ENCODE measurements at places on chromosomes 2 and 18.

DNA sequence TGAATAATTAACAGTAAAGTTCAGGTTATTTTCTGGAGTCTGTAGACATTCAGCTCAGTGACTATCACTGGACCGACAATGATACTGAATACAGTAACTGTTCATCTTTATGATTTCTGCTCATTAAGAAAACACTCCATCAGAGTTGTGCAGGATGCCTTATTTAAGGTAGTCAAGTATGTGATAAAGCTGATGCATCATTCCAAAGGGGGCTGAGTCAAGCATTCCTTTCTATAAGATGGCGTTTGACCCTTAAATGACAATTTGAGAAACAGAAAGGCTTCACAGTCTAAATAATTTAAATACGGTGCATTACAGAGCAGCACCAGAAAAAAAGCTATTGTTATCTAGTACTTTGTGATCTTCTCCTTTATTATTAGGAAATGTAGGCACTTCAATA lies 131.1 kb downstream of the CDH2 start:
- no peak for DNase-seq

GRCh38 chr2:232911712-232912277 lies 41.7 kb downstream of the SNORC start:
- no peak for DNase-seq

DNA sequence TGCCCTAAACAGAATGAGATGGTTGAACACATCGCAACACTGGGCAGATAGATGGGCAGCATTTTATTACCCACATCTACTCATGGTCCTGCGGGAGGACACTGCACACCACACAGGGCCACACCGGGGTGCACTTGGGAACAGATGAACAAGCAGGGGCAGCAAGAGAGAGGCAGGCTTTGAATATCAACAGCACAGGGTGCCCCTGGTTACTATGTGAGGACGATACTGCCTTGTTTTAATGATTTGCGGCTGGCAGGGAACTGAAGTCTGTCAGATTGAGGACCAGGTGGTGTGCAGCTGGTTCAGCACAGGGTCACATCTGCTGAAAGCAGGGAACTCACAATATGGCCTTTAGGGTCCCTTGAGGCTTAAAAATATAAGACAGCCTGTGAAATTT lies 195.7 kb downstream of the PIEZO2 start:
- no peak for DNase-seq

DNA sequence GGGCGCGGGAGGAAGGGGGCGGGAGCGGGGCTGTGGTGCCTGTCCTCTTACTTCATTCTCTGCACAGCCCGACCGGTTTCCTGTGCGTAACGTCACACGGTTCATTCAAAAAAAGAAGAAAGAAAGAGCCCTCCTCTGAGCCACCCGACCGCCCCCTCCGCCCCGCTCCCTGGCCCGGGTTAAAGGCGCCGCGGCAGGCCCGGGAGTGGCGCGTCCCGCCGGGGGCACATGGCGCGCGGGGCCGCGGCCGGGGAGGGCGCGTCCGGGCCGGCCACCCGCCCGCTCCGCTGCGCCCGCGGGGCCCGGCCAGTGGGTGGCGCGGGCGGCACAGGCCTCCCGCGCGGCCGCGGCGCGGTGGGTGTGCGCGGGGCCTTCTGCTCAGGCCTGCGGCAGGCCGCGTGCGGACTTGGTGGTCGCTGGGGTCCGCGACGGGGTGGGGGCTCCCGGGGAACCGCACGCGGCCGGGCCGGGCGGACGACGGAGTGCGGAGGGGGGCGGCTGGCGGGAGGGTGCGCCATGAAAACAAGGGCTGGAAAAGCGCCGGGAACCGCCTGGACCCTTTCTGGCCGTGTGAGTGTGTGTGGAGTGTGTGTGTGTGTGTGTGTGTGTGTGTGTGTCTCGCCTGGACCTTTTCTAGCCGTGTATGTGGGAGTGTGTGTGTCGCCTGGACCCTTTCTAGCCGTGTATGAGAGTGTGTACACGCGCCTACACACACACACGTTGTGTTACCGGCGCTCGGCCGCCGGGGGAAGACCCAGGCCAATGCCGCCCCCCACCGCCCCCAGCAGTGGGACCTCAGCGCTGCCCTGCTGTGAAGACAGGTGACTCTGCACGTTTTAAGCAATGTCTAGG lies 780 bp upstream of the BCL2 start:
- peak; percentile 81 for DNase-seq

GRCh38 chr2:6986912-6987361 lies 69.7 kb downstream of the RNF144A start:
- DNase-seq, result no peak

DNA sequence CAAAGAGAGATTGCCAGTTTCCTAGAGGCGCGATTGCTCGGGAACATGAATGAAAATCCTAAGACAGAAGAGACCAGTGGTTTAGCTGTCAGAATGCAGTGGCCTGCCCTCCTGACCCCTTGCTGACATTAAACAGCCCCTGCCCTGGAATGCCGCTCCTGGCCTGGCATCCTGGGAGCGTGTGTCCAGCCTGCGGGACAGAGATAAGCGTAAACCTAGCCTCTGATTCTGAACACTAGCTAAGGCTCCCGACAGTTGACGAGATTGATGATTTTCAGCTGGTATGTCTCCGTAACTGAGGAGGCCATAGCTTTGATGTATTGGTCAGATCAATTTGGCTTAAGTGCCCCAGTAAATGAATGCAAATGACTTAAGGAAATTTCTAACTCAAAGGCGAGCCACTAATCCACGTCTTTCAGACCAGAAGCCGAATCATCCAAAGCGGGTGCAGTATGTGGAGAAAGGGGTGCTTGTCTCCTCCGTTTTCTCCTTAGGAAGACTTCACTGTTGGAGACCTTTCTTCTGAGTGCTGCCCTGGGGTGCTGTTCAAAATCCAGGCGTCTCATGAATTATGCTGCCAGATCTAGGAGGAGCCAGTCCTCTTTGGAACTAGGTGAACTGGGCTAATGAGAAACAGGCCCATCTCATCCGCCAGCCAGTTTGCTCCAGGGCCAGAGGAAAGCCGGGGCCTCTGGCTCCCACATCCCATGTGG lies 142.5 kb upstream of the L3MBTL4 start:
- peak; percentile 2 for DNase-seq

- DNase-seq, result peak; percentile 50
Measured at GRCh38 chr18:21853016-21853415, 112.4 kb downstream of the MIB1 start.

GRCh38 chr18:55452123-55452611 lies 135.8 kb downstream of the TCF4 start:
- DNase-seq, result peak; percentile 65

DNA sequence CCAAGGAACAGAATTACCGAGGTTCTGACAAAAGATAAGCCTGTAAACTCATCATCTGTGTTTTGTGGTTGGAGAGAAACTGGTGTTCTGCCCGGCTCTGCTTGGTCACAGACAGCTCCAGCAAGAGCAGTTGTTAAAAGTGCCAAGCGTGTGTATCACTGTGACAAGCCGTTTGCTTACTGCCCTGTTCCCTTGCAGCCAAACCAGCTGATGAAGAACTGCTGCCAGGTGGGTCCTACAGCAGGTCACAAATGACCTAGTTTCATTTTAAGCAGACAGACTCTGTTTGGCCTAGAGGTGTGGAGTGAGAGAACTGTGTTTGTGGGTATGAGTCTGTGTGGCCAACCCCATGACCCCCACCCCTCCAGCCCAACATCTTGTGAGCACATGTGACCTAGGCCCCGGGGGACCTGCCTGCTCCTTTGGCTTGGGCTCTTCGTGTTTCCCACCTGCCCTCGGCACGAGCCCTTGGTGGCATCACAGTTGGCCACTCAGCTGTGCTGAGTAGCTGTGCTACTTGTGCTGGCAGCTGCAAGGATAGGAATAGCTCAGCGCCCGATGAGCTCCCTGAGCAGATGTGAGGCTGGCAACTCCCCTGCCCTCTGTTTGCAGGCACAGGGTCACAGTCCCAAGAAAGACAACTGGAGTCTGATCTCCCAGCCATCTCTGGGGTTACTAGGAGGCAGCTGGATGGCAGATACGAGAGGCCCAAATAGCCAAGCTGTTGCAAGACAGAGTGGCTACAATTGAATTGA lies 9.7 kb downstream of the OXER1 start:
- peak; percentile 36 for DNase-seq

DNA sequence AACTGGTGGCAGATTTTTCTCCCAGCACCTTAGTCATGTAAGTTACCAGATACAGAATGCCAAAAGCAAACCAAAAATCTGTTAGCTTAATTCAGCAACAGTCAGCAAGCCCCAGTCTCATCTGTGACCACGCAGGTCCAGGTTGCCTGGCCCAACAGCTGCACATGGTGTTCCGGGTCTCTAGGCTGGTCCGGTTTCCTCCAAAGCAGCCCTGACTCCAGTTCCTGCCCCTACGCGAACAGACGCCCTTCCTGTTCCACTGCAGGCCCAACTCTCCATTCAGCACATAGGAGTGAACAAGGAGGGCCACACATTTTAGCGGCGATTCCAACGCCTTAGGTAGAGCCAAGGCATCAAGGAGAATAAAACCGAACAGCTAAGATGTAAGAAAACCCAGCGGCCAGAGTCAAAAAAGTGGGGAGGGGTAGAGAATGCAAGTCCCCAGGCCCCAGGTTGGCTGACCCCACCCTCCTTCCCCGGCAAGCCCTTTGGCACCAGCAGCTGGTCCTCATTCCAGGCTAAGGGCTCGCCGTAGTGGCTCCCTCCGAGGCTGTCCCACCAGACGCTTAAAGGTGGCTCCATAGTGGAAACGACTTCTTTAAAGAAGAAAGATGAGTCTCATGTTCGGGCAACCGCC lies 1.5 kb downstream of the STK25 start:
- DNase-seq, result no peak

DNA sequence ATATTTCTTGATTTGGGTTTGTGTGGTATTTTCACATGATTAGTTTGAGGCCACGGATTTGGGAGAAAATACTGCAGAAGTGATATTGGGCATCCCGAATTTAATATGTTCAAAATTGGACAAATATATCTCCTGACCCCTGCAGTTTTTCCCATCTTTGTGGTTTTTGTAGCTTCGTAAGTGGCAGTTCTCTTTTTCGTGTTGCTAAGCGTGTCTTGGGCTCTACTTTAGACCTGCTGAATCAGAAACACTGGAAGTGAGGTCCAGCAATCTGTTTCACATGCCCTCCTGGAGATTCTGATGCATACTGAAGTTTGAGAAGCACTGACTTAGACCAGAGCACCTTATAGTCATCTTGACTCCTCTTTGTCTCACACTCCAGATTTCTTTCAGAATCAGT lies 98.3 kb downstream of the EPB41L5 start:
- DNase-seq, result no peak

DNA sequence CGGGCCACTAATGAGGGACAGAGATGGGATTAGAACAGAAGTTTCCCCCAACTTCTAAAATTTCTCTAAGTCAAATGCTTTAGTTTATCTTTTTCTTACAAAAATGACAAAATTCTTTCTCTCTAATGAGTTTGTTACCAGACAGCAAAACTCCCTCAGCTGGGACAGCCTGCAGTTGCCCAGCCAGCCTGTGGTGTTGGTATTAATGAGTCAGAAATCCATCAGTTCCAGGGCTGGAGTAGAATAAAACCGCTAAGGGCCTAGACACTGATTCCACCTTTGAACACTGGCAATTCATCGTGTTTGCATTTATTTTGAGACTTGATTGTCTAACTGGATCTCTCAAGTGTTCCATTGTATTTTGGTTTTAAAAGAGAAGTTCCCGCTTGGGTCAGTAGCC lies 38.3 kb upstream of the SMAD2 start:
- peak; percentile 28 for DNase-seq

DNA sequence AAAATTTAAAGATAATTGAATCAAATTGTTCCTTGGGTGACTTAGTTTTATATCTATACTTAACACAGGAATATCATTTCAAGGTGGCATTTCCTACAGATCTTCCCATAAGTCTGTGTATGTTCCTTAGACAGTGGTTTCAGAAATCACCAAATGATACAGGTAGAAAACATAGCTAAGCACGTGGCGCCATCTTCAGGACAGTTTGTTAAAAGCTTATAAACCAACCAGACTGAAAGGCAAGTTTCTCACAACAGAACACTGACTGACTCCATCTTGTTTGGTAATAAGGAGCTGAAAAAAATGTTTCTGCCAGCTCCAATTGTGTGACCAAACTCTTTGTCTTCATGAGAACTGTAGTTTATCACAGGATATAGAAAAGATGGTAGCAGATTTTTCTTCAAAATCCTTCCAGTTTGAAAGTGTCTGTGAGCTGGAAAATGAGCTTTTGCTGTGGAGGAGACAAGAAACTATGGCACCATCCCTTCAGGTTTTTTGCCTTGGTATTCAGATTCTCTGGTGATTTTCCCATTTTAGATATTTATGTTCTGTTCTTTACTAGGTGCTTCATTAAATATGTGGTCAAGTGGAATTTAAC lies 34.8 kb upstream of the NEUROD1 start:
- peak; percentile 87 for DNase-seq

DNA sequence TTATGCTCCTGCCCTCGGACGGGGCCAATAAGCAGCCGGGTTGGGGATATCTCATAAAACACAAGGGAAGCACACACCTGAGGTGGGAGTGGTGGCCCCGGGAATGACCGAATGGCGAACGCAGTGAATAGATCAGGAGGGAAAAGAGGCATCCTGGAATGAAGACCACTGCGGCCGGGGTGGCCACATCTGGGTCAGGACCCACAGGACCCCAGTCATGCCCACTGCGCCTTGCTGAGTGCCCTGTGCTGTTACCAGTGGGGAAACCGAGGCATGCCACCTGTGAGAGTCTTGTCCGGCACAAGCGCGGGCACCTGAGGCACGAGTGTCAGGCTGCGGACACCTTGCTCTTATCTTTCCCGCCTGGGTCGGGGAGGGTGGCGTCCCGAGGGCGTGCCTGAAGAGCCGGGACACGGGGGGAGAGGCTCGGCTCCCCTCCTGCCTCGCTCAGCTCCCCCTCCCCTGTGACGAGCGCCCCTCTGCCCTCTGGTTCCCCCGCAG lies 1.6 kb downstream of the PDCD1 start:
- DNase-seq, result no peak

DNA sequence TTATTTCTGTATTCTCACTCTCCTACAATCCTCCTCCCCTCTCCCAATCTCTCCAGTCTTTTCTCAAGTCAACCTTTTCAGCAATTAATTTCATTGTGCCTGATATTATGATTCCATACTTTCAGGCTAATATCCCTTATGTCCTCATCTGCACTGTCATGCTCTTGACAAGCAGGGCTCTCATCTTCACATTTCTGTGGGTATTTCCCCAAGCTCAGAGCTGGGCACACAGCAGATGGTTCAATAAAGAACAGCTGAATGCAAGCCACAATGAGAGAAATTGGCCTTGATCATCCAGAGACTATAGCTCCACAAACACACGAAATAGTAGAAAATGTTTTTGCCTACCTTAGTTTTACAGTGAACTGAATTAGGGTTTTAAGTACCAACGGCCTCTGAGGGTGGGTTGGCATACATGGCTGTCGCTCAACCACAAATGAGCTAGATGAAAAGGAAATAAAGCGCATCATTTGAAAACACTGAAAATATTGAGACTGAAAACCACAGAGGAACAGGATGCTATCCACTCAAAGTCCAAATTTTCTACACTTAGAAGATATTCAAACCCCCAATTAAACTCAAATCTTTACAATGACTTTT lies 47.5 kb upstream of the STAT1 start:
- DNase-seq, result no peak

GRCh38 chr2:237296756-237297155 lies 117.2 kb downstream of the COL6A3 start:
- DNase-seq, result peak; percentile 86

GRCh38 chr2:19790291-19790690 lies 111.5 kb downstream of the TTC32 start:
- DNase-seq, result no peak

GRCh38 chr2:100742277-100743254 lies 77.4 kb upstream of the NPAS2 start:
- peak; percentile 100 for DNase-seq

GRCh38 chr18:47549021-47549540 lies 297.6 kb upstream of the SKOR2 start:
- DNase-seq, result no peak
